NCI-H510A treated with DMSO at 0.1 percent for 48 hours (cell line): ENCODE measurements at places on chromosomes 16 and 17.

DNA sequence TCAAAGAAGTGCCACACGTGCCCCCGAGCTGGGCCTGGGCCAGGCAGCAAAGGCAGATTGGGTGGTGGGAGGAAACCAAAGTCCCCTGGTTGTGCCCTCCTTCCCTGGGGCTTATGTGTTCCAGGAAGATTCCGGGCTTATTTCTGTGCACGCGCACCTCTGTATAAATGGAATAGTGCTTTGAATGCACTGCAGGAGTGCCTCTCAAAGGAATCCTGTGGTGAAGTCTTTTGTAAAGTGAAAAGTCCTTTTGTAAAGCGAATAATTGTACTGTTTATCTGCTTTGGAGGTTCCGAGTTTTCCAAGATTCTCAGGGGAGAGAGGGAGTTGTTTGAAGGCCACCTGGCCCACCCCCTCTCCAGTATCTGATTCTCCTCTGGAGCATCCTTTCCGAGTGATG is 26.8 kb downstream of the C17orf75 start:
- no peak for DNase-seq

- DNase-seq: no peak
Observed at GRCh38 chr16:74123195-74123594, 173.4 kb upstream of the PSMD7 start.

GRCh38 chr17:48725004-48725287 is 2.0 kb downstream of the PRAC2 start:
- DNase-seq: no peak

DNA sequence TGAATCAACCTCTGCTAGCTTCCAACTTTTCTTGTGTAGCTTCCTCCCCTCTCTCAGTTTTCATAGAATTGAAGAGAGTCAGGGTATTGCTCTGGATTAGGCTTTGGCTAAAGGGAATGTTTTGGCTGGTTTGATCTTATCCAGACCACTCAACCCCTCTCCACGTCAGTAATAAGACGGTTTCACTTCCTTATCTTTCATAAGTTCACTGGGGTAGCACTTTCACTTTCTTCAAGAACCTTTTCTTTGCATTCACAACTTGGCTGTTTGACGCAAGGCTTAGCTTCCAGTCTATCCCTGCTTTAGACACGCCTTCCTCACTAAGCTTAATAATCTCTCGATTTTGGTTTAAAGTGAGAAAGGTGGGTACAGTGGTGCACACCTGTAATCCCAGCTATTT is 29.7 kb upstream of the OR1A2 start:
- DNase-seq: no peak

DNA sequence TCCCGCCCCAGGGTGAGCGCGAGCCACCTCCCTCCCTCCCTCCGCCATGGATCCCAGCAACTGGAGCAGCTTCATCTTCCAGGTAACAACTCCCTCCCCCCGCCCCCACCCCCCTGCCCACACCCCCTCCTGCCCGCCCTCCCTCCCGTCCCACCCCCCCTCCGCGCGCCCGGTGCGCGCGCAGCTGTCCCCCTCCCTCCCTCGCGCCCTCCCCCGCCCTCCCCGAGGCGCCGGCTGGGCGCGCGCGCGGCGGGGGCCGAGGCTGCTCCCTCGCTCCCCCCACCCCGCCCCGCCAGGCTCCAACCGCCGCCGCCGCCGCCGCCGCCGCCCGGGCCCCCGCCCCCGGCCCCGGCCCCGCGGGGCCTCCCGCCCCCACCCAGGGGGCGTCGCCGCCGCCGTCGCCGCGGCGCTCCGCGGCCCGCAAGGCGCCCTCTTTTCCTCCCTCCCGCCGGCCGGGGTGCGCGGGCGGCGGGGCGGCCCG is at the start of gene MAZ:
TSS of gene MAZ (plus strand) at position 431 of the 481 bp plus-strand sequence. CDS start 173 bp downstream, outside the sequence.
- peak; percentile 94 for DNase-seq

- DNase-seq: no peak
Observed at GRCh38 chr17:81707725-81708646, 4.1 kb upstream of the SLC25A10 start.

- no peak for DNase-seq
Observed at GRCh38 chr16:1640261-1640941, 28.2 kb downstream of the CRAMP1 start.

GRCh38 chr17:29726715-29727252 is 104.1 kb upstream of the CORO6 start:
- DNase-seq: no peak

- no peak for DNase-seq
Observed at GRCh38 chr17:60436676-60437075, 14.4 kb downstream of the CHCT1 start.

DNA sequence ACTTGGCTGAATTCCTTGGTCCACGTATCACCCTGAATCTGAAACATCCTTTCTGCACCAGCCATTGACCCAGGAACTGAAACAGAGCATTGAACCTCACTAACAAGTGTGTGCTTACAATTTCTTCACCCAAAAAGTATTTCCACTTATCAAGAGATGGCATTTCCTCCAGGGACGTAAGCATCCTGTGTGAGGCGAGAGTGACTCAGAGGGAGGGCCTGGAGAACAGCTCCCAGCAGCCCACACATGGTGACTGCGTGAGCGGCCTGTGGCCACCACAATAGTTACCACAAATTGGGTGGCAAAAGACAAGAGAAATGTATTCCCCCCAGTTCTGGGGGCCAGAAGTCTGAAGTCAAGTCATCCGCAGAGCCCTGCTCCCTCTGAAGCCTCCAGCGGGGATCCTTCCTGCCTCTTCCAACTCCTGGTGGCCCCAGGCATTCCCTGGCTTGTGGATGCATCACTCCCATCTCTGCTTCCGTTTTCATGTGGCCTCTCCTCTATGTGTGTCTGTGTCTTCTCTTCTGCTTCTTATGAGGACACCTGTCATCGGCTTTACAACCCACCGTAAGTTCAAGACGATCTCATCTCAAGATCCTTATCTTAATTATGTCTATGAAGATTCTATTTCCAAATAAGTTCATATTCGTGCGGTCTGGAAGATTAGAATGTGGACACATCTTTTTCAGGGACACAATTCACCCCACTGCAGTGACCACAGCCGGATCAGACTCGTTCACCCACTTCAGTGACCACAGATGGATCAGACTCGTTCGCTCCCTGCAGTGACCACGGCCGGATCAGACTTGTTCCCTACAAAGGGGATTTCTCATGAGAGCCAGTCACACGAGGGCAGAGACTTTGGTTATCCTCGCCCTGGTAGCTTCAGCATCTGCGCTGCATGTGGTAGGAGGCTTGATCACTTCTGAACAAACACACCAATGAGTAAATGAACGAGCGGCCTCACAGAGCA is 122.6 kb upstream of the FOXF1 start:
- DNase-seq: no peak

GRCh38 chr17:56213031-56213430 is 59.8 kb downstream of the ANKFN1 start:
- no peak for DNase-seq
